ENCODE measurements at places on chromosomes 1 and 21.

DNA sequence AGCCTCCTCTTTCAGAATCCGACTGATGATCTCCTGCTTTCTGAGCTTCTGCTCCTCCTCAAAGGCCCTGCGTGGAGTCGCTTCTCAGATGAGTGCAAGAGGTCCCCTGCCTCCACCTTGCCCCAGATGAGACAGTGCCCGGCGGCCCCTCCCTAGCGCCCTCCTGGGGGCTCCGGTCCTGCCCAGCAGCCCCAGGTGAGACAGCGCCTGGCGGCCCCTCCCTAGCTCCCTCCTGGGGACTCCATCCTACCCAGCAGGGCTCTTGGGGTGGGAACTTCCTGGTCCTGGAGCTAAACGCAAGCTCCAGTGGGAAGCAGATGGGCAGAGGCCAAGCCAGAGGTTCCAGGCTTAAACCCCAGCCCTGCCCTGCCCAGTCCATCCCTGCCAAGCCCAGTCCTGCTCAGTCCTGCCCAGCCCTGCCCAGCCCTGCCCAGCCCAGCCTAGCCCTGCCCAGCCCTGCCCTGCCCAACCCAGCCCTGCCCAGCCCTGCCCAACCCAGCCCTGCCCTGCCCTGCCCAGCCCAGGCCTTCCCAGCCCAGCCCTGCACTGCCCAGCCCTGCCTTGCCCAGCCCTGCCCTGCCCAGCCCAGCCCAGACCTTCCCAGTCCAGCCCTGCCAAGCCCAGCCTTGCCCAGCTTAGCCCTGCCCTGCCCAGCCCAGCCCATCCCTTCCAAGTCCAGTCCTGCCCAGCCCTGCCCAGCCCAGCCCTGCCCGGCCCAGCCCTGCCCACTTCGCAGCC is 34.6 kb downstream of the CFAP74 start:
- DNase-seq: no peak

GRCh38 chr1:157105298-157105987 is 5.8 kb upstream of the ETV3L start:
- DNase-seq: no peak

- no peak for DNase-seq
These were observed 32.1 kb upstream of the MX1 start for GRCh38 chr21:41393876-41394465.

DNA sequence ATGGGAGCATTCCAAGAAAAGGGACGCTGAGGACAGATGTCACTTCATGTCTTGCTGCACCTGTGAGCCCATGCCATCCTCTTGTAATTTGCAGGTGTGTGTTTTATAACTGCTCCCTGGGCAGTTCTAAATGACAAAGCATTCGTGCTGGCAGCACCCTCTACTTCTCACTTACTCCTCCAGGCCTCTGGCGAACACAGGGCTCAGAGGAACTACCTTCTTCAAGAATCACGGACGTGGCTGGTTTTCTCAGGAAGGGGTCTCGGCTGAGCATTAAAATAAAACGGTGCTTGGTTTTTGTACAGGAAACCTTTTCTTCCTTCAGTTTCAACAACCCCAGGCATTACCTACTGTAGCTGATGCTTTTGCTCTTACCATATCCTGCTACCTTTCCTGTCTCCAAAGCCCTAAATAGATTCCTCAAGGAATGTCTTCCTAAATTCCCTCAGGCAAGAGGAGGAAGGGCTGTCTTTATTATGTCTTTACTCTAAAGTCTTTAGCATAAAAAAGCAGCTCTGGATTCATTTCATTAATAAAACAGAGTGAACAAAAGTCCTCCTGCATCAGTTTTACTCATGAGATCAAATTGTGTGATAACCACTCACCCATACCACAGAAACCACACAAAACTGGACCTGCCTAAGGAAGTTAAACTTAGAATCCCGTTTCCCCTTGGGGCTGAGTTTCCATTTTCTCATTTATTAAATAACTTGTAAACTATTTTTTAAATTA is 79.0 kb upstream of the MAP10 start:
- DNase-seq: no peak

- no peak for DNase-seq
These were observed 14.7 kb downstream of the NAV1 start for GRCh38 chr1:201553496-201554189.

DNA sequence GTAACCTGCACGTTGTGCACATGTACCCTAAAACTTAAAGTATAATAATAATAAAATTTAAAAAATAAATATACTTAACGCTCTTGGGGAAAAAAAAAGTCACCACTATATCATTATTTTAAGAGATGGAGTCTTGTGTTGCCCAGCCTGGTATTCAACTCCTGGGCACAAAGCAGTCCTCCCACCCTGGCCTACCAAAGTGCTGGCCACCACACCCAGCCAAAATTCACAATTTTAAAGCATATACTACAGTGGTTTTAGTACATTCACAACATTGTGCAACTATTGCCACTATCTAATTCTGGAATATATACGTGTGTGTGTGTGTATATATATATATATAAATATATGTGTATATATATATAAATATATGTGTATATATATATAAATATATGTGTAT is 5.9 kb downstream of the HMGN2 start:
- no peak for DNase-seq

DNA sequence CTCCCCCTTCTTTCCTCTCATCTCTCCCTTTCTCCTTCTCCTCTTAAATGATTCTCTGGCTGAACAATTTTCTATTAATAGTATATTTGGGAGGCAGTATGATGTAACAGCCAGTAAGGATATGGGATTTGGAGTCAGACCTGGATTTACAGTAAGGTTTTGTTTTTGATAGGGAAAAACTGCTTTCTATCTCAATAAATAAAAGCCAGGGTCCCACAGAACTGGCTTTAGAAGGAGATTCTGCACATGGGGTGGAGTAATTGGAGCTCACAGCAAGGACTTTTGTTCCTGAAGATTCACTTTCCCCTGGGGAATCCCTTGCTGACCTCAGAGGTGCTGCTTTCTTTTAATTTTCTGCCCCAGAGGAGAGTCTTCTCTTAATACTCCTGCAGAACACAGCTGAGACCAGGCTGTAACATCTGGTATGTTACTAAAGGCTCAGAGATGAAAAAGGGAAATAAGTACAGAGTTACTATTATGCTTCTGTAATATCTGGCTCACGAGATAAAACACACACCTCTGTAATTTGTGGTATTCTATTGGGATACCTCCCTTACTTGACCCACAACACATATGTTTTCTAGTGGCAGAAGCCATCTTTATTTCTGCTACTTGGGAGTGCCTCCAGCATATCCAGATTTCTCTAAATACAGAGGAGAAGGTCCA is 13.4 kb downstream of the EPB41 start:
- no peak for DNase-seq

- no peak for DNase-seq
These were observed 84.1 kb downstream of the SPAG17 start for GRCh38 chr1:118100686-118101514.

DNA sequence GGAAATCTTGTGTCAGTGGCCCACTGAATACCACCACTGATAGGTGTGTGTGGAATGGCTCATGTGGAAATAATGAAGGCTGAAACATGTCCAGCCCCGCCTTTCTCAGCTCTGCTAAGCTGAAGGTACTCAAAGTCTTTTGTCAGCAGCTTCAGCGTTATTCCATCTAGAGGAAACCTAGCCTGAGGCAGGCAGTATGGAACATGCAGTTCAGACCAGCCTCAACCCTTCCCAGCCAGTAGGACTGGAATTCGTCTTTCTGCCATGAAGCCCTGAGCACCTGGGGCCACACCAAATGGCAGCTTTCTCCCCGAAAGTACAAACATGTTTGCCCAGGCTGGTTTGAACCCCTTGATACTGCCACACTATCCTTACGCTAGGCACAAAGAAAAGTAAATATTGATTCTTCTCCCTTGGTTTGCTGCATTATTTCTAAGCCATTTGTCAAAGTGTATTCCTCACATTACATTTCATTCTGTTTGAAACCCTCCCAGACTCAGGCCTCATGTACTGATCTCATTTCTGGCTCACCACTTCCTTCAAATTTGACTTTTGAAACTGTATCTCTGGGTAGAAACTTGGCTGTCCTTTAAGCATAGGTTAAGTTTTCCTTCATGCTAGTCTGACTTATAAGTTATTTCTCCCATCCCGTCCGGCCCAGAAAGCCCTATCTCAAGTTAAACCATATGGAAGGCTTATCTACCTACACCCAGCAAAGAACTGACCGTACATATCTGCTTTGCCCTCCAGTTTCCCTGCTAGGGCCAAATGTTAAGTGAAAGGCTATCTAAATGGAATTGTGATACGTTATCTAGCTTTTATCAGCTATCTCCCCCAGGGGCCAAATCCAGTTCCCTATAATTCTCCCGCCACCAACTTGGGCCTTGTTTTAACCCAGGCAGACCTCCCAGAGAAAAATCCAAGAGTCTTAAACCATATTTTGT is 45.7 kb upstream of the HOOK1 start:
- DNase-seq: no peak

DNA sequence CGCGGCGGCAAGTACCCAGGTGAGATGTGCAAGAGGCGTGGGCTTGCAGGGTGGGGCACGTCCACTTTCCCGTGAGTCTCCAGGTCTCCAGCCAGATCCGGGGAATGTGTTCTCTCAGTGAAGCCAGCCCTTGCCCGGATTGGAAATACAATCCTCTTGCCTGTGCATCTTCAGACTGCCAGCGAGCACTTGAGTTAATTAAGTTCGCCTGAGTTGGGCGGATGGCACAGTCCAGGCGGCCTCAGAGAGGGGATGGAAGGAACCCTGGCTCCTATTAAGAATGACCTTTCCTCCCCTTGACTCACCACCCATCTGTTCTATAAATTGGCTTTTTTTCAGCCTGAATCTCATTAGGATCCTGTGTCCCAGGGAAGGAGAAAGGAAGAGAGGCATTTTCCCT is 33.3 kb upstream of the CNTN2 start:
- no peak for DNase-seq

DNA sequence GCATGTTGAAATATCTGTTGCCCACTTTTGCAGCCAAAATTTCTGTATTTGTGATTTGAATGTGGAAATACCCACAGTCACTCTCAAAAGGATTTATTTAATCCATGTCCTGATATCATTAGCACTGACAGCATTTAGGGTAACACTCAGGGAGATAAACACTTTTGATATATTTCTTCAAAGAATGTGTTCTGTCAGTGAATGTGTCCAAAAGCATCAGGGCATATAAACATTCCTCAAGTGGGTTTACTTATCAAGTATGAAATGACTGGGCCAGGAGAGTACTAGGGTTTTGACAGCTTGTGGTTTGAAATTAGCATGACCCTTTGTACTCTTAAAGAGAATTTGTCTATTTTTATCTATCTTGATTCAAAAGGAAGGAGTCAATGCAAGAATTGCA is 1302.1 kb upstream of the ADGRL2 start:
- DNase-seq: no peak

- DNase-seq: no peak
These were observed 6.6 kb downstream of the HEYL start for GRCh38 chr1:39632682-39633417.

DNA sequence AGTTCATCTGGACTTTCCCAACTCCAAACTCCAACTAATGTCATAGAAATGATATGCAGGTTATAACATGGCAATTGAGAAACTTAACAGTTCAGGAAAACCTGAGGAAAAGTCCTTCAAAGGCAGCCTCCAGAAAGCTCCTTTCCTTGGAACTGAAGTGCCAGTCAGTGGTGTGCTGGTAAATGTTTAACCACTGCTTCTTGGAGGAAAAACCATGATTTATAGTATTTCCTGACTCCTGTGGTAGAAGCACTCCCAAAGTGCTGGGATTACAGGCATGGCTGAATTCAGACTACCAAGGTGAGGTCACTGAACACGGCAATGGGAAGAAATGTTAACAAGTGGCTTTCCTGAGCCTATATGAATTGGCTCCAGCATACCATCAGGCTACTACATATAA is 26.7 kb upstream of the ZNHIT6 start:
- no peak for DNase-seq

GRCh38 chr1:230278376-230278775 is 147.8 kb downstream of the PGBD5 start:
- DNase-seq: no peak

- DNase-seq: no peak
These were observed 87.1 kb upstream of the COL6A1 start for GRCh38 chr21:45894450-45894825.

GRCh38 chr1:63812071-63812700 is 38.4 kb downstream of the ROR1 start:
- DNase-seq: no peak

- DNase-seq: no peak
These were observed 668.8 kb downstream of the KIF26B start for GRCh38 chr1:245823408-245824147.

DNA sequence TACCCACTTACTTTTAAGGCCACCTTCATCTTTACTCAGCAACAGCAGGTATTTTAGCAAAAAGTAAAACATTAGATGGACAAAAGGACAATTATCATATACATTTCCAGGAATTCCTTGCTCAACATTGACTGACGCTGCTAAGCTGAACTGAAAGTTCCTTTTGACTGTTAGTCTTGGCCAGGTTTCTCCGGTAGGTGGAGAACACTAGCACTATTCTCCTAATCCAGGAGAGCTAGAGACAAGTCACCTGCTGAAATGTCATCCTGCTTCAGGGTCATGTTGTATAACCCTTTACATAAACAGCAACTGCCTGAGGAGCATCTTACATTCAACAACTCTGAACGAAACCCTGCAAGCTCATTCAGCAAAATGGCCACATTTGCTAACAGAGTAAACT is 109.0 kb upstream of the ESRRG start:
- no peak for DNase-seq

DNA sequence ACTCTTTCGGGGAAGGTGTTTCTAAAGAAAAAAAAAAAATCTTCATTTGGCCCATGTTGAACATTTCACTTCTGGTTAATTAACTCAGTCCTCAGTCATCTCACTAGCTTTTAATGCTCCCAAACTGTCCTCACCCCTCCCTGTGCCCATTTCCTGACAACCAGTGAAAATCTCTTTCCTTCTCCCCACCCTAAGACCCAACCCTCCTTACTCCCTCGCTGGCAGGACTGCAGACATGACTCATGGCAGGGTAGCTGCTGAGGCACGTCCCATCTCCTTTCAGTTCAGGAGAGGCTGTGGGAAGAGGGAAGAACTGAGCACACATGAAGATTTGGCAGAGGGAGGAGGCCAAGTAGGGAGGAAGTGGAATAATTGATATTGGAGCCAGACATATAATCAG is 12.6 kb downstream of the PKP1 start:
- DNase-seq: no peak

DNA sequence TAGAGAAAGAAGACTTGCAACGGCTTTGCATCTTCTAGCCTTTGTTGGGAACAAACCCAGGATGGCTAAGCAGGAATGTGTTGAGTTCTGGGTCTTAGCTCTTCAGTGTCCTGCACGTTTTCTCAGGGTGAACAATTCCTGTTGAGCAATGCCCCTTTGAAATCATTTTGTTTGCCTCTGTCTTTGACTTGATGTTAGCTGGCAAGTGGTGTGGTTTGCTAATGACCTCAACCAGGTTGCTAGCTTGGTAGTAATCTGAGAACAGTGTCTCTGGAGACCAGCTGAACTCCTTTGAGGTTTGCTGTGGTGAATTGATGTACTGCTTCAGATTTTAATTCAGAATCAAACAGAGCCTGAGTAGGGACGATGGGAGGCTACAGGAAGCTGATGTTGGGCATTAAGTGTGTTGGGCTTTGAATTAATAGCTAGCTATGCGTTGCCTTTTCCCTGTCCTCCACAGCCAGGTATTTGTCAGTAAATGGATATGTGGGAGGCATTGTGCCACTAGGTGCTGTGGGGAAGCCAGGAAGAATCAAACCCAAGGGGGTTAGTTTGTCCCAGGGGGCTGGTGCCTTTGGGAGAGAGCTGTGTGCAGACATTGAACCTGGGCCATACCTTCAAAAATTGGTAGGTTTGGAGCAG is 23.3 kb upstream of the SRSF10 start:
- DNase-seq: no peak

GRCh38 chr1:51000160-51000559 is 30.1 kb downstream of the CDKN2C start:
- no peak for DNase-seq

GRCh38 chr1:180921891-180922630 is 9.4 kb downstream of the KIAA1614 start:
- DNase-seq: no peak

Measured in stimulated activated CD8-positive, alpha-beta memory T cell treated with anti-CD3 and anti-CD28 coated beads, Interleukin-2, amount 100 ng/mL, for 1 hour (primary cell).